ENCODE measurements at places on chromosomes 7 and 10.

GRCh38 chr7:13989126-13989948 is at the start of gene ETV1:
Gene ETV1 (minus strand): TSS chr7:13989666. CDS start chr7:13989052, 614 bp downstream.
- DNase-seq, result peak; percentile 83

- no peak for DNase-seq
Measured at GRCh38 chr10:89344156-89344555, 16.4 kb downstream of the IFIT3 start.

DNA sequence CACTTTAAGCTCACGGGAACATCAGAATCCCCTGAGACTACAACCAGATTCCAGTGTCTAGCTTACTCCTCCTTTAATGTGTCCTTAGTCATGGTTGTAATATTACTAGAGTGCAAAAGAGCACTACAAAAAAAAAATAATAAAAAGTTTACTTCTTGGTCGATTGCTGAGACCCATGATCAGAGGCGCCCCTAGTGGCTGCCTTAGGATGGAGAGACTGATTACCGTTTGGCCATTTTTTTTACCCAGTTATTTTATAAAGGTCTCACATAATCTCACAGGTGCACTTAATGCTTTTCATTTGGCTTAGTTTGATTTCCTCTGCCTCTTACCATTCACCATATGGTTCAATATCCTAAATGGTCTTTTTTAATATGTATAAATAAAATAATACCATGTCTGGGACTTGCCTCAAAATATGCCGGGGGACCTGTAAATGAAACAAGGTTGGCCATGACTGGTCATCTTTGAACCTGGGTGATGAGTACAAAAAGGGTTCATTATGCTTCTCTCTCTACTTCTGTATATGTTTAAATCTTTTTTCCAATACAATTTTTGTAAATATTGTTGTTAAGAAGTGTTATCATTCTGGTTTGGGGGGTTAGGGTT is 331.5 kb upstream of the NFE2L3 start:
- DNase-seq, result peak; percentile 27

DNA sequence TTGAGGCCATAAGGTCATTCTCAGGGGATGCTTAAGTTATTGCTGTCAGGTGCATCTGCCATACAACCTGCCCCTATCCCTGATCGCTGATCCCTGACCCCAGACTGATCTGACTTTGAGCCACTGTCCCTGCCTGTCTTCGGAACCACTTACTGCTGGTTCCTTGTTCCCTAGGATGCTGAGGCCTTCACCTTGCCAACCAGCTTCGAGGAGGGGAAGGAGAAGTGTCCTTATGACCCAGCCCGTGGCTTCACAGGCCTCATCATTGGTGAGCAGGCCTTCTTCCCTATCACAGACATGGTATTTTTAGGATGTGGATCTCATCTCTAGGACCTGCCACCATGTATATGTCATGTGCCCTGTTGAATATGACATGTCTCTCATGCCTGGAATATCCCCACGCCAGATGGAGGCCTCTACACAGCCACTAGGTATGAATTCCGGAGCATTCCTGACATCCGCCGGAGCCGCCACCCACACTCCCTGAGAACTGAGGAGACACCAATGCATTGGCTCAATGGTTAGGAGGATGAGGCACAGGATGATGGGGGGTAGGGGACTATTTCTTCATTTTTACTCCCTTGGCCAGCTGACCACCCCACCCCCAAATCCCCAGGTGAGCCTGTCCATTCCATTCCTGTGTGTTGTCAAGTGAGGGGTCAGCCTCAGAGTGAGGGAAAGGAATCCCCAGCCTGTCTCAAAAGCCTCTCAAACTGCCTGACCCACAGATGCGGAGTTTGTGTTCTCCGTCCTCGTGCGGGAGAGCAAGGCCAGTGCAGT is 9.0 kb downstream of the MRPL43 start:
- DNase-seq, result no peak

DNA sequence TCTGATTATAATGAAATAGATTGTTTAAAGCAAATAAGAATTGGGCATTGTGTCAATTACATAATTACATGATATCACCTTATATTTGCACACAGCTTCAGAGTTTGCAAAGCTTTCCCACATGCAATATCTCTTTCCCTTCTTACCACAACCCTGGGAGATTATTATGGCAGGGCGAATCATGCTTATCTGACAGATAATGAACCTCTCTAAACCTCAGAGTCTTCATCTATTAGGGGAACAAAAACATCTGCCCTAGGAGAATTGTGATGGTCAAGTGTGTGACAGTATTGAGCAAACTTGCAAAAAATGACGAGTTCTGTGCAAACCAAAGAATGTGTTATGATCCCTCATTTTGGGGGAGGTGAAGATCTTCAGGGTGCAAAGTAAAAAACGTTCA is 90.0 kb downstream of the MYOF start:
- DNase-seq, result no peak

DNA sequence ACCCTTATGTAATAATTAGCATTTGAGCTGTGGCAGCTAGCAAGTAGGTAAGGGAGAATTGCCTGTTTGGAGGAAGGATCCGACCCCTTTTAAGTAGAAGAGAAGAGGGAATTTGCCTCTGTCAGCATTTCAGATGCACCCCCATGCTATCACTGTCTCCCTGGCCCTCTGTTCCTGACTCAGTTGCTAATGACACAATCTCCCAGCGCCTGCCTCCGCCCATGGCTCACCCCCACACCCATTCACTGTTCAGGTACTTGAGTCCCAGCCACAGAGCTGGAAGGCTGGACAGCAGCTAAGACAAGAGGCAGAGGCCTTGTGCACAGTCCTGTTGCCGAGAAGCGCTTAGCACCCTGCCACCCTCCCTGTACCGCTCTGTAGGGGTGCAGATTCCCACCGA is 512.3 kb upstream of the GALNT17 start:
- DNase-seq, result no peak

- no peak for DNase-seq
Measured at GRCh38 chr10:48940958-48941357, 1.3 kb upstream of the LRRC18 start.

DNA sequence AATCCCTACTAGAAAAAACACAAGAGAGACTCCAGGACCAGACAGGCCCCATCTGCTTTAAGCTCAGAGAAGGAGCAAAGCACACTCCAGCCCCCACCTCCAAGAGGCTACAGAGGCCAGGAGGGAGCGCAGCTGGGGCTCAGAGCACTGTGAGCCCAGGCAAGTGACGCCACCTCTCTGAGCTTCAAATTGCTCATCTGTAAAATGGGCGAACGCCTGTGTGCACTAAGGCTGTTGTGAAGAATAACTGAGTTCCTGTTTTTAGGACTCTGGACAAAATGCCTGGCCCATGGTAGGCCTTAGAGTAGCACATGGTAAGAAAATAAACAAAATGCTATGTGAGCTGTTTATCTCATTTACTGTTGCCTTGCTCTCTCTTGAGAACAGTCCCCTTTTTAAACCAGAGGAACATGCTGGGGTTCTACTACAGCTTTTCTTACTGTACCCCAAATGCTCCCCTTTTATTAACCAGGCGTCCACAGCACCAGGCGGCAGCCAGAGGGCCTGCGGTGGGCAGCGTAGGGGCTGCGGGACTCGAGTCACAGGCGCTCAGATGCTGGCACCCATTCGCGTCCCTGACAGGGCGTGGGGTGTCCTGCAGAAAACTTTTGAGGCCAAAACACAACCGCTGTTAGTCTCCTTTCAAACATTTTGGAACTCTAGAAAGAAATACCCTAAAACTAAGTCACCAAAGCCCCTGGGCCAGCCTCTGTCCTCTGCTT is 103.8 kb downstream of the TAX1BP1 start:
- DNase-seq, result no peak

- no peak for DNase-seq
Measured at GRCh38 chr10:72814099-72814790, 79.3 kb upstream of the OIT3 start.

- no peak for DNase-seq
Measured at GRCh38 chr7:51455948-51456347, 139.3 kb upstream of the COBL start.

- no peak for DNase-seq
Measured at GRCh38 chr7:155587486-155587885, 41.1 kb upstream of the CNPY1 start.

GRCh38 chr10:50421026-50421719 is 169.9 kb upstream of the ASAH2 start:
- DNase-seq, result no peak

All from NCI-H460 (cell line).